ENCODE measurements at places on chromosomes 4 and X.

- DNase-seq: no peak
Observed at GRCh38 chr4:106021737-106022410, 126.6 kb downstream of the NPNT start.

DNA sequence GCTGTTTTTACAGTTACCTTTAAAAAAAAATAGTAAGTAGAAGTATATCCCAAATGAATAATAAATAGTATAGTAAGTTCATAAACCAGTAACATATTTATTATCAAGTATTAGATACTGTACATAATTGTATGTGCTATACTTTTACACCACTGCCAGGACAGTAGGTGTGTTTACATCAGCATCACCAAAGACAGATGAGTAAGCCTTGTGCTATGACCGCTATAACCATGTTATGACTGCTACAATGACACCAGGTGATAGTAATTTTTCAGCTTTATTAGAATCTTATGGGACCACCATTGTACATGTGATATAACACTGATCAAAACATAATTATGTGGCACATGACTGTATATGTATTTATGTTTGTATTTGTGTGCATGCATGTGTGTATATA lies 27.3 kb downstream of the PABPC4L start:
- no peak for DNase-seq

DNA sequence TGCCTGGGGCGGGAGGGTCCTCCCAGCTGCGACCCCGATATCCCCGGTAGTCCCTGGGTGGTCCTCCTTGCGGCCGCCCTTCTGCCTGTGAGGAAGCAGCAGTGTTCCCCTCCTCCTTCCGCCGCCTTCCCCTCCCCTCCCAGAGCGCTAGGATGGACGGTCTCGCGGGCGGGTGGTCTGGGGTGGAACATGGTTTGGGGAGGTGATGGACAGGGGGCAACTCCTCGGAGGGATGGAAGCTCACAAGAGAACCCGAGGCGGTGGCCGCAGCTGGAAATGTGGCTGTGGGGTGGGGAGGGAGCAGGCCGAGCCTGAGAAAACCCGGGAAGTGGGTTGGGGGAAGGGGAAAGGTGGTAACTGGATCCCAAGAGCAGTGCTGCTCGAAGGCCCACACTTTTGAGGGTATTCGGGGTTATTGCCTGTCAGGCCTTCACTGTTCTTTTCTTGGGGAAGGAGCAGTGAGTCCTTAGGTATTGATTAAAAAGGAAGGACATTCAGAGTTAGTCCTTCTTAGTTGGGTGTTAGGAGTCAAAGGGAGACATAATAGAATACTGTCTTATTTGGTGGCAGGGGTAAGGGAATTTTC lies 581 bp downstream of the UBE2K start:
- peak; percentile 46 for DNase-seq

DNA sequence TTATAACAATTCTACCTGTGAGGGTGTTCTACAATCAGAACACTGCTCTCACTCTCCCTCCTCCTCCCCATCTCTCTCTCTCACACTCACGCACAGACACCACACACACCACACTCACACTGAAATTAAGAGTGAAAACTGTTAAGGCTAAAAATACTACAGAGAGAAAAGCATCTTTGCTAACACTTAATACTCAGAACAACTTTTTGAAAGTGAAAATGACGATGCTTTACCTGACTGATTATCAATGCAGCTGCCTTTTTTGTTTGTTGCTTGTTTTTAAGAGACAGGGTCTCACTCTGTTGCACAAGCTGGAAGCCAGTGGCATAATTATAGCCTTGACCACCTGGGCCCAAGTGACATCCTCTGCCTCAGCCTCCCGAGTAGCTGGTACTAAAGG lies 222.4 kb downstream of the APBB2 start:
- DNase-seq: no peak

DNA sequence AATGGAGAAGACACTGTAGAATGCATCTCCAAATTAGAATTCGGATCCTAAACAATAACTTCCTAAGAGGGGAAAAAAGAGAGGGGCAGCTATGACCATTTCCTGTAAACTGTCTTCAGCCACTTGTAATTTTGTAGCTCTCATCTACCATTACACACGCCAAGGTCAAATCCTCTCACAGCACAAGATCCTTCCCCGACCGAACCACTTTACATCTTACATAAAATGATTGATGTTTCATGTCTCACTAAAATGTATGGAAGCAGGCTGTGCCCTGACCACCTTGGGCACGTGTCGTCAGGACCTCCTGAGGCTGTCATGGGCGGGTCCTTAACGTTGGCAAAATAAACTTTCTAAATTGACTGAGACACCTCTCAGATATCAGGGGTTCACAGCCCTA lies 24.1 kb upstream of the PBDC1 start:
- no peak for DNase-seq

GRCh38 chr4:1077711-1078477 lies 35.5 kb downstream of the RNF212 start:
- DNase-seq: no peak

DNA sequence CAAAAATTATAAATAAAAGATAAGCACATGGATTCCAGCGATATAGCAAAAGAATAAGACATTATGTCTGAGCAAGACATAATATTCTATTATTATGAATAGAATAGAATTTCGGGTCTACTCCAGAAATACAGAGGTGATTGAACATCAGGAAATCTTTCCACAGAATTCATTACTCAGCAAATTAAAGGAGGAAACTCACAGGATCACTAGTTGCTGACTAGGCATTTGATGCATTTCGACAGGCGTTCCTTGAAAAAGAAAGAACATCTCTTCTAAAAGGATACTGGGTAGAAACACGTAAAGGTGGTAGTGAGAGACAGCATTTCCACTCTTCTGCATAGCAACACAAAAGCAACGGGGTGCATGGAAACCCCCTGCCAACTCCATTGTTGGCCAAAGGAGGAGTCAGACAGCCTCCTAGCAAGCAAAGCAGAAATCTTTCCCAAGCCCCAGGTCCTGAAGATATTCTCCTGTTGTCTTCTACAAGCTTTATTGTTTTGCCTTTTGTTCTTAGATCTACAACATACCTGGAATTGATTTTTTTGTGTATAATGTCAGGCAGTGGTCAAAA lies 14.3 kb upstream of the PDZD4 start:
- no peak for DNase-seq

GRCh38 chr4:164955107-164955805 lies 22.2 kb downstream of the TRIM61 start:
- no peak for DNase-seq

DNA sequence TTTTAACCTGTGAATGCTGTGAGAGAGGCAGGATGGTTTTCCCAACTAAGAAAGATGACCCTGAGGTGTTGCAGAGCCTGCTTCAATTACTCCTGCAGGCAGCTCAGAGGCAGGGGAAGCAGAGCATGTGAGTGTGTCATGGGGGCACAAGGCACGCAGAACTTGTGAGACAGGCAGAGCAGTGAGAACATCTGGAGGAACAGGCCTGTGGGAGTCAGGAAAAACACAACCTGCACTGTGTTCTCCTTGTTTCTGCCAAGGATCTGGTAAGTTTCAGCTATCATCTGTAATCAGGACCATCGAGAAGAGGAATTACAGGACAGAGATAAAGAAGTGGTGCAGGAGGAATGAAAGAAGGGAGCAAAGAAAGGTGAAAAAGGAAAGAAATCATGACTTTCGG lies 741.8 kb upstream of the INTU start:
- no peak for DNase-seq

DNA sequence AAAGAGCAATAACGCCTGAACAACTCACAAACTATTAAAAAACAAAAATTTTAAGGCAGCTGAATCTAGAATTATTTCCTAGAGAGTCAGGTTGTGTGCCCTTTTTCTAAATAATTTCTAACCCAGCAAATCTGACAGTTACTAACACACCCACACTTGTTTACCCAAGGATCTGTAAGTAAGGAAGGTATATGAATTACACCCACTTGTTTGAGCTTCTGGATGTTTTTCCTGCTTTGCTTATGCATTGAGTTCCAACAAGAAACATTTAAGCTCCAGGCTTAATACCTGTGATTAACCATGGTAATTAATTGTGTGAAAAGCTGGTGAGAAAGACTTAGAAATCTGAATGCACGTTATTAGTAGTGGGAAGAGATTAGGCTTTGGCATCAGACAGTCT lies 1.5 kb downstream of the NIPAL1 start:
- no peak for DNase-seq

- DNase-seq: no peak
Observed at GRCh38 chrX:129577473-129577872, 37.4 kb downstream of the OCRL start.

DNA sequence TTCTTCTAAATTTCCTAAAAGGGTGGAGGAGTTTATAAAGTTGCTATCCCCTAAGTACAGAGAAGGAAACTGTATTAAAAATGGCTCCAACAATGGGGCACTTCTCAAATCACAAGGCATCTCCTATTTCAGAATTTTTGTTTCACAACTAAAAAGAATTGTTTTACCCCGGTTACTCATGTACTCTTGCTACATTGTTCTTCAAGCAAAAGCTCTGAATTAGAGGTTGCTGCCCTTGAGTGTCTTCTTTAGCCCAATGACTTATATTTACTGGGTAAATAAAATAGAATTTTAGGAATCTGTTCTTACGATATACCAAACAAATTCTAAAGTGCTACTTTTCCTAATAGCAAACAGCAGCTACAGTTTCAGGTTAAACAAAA lies 67.5 kb downstream of the PPEF2 start:
- DNase-seq: no peak

DNA sequence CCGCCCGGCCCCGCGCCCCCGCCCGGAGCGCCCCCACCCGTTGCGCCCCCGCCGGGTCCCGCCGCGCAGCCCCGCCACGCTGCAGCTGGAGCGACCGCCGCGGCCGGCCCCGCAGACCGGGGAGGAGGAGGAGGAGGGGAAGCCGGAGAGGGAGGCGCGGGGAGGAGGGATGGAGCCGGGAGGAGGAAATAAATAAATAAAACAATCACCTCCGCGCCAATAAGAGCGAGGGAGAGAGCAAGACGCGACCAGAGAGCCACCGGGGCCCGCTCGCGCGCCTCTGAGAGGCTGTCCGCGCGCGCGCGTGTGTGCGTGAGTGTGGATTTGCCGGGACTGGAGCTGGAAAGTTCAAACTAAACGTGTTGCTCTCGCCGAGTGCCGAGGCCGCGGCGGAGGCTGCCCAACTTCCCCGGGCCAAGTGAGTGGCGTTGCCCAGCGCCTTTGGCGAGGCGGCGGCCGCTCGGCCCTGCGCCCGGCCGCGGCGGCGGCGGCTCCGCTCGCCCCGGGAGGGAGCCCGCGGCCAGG lies 2184.4 kb upstream of the TENM3 start:
- DNase-seq: no peak

DNA sequence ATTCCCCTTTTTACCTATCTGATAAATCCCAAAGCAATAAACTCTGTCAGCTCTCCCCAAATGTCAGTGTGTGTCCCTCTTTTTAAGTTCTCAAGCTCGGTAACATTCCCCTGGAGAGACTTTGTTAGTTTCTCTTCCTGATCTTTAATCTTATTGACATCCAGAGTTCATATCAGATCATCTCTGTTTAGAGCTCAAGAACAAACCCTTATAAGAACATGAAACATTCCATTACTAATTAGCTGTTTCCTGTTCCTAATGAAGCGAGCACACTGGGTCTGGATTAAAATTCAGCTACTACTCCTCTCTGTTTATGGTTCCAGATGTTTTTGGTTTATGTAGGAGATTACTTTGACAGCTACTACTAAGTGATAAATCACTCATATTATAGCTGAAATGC lies 681.5 kb downstream of the DACH2 start:
- DNase-seq: no peak

- DNase-seq: no peak
Observed at GRCh38 chr4:105594099-105595010, 41.9 kb downstream of the ARHGEF38 start.

- peak; percentile 30 for DNase-seq
Observed at GRCh38 chr4:103786014-103786413, 66.2 kb upstream of the TACR3 start.

GRCh38 chr4:184171011-184171410 lies 46.7 kb downstream of the ENPP6 start:
- DNase-seq: no peak

DNA sequence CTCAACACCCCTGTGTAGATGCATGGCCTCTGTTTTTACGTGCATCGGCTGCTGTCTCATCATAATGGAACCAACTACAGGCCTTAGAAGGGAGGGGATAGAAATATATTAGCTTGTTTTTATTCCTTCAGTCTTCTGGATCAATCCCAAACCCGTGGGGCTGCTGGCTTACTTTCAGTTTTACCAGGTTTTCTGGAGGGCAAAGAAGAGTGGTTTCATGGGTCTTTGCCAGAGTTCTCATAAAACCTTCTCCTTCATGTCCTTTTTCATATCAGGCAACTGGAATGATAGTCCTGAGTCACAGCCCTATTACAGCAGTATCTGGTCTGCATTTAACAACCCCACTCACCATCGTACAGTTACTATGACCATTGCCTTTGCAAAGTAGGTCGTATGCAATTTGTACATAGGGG lies 34.6 kb downstream of the PPP2R2C start:
- no peak for DNase-seq

GRCh38 chrX:66036231-66036630 lies 3.6 kb downstream of the VSIG4 start:
- DNase-seq: no peak

- DNase-seq: no peak
Observed at GRCh38 chrX:150086371-150086770, 148.1 kb upstream of the EOLA2 start.

GRCh38 chr4:188372829-188373228 lies 233.6 kb downstream of the TRIML1 start:
- DNase-seq: no peak

- DNase-seq: no peak
Observed at GRCh38 chr4:9918484-9918883, 102.8 kb downstream of the SLC2A9 start.

DNA sequence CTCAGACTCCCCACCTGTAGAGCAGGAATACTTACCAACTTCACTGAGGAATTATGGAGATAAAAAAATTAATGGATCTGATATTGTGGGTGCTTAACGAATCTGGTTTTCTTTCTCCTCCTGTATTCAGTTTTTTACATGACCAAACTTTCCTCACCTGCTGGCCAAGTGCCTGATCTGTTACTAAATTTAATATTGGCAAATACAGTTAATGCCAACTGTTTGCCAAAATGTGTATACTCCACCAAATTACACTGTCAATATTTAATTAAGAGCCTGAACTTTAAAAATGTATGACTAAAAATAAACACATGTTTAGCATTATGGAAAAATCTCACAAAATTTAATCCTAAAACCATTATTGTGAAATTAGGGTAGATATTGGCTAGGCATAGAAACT lies 3.3 kb downstream of the PGRMC2 start:
- no peak for DNase-seq

DNA sequence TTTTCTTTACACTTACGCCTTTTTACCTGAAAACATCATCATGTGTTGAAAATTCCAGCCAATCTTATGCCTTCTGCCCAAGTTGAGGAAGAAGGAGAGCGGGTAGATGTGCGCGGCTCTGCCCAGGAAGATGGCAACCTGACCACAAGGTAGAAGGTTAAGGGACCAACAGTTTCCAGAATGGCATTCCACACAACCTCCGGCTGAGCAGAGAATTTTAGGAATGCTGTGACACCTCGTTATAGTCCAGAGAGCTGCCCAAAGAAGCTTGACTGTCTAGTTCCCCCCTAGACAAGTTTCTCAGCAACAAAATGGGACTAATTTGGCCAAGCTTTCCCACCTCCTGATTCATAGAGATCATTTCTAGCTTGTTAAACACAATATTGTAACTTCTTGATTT lies 75.1 kb downstream of the CHST7 start:
- no peak for DNase-seq

All from GDM1 (cell line).